Activated naive CD8-positive, alpha-beta T cell treated with anti-CD3 and anti-CD28 coated beads for 36 hours (primary cell): ENCODE measurements at places on chromosomes 11 and 22.

- H3K27ac ChIP-seq, result no peak overlapping the region
- no peak for DNase-seq
- no peak overlapping the region for H3K4me3 ChIP-seq
- peaks cover 7% of the 10 kb centered on the region for H3K36me3 ChIP-seq
Measured at GRCh38 chr11:66226101-66226500, 42.3 kb upstream of the RAB1B start.

GRCh38 chr11:130806746-130807145 lies 109.5 kb downstream of the SNX19 start:
- H3K4me3 ChIP-seq, result no peak overlapping the region
- no peak overlapping the region for H3K27ac ChIP-seq
- no peak for DNase-seq

DNA sequence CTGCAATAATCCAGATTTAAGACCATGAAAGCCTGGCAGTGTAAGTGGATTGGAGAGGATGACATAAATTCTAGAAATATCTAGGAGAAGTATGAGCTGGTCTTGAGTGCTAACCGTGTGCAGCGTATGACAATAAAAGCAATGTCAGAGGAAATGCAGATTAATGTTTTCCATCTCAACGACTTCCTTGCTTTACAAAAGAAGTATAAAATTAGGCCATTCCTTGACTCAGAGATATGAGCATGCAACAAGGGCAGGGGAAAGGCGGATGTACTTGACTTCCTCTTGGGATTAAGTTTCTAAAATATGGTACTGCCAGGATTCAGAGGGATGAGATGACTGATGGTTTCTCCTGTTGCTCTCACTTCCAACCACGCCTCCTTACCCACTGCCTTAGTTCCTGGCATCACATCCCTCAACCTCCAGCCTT lies 32.3 kb downstream of the ADAMTS15 start:
- H3K27ac ChIP-seq, result no peak overlapping the region
- no peaks in the 10 kb centered on the region for H3K36me3 ChIP-seq
- no peak for DNase-seq
- H3K27me3 ChIP-seq, result no peaks in the 10 kb centered on the region
- H3K4me1 ChIP-seq, result no peaks in the 10 kb centered on the region

DNA sequence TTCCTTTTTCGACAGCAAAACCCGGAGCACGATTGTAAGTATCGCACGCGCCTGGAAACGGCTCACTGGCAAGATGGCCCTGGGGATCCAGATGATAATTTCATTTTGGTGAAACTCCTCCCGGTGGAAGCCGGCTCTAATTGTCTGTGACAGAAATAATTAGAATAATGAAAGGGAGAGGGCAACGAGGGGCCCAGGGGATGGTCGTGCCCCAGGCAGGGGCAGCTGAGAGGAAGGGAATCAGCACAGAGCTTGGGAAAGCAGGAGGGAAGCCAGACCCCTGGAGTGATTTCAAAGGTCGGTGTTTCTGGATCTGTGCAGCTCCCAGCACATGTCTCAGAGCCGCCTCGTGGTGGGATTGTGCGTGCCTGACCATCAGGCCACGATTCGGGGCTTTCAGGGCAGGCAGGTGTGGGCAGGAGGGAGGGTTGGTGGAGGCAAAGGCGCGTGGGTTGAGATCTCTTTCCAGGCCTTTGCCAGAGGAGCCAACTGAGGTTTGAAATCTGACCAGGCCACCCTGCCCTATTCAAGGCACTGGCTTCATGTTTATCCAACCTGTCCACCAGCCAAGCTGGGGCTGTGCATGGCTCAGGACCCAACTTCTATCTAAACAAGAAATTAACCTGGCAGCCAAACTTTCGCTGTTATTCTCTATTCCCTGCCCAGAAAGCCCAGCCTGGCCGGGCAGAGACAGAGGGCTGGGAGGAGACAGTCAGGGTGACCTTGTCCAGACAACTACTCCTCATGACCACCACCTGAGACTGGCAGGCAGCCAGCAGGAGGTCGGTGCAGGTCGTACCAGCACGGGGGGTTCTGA lies 27.8 kb downstream of the ANO1 start:
- no peak for DNase-seq
- H3K4me1 ChIP-seq, result no peaks in the 10 kb centered on the region
- H3K36me3 ChIP-seq, result no peaks in the 10 kb centered on the region

- DNase-seq, result no peak
- peaks cover 3% of the 10 kb centered on the region for H3K36me3 ChIP-seq
- peaks cover 52% of the 10 kb centered on the region for H3K4me1 ChIP-seq
- no peaks in the 10 kb centered on the region for H3K27me3 ChIP-seq
- no peak overlapping the region for H3K4me3 ChIP-seq
Measured at GRCh38 chr22:17769013-17769715, 5.1 kb downstream of the BID start.

DNA sequence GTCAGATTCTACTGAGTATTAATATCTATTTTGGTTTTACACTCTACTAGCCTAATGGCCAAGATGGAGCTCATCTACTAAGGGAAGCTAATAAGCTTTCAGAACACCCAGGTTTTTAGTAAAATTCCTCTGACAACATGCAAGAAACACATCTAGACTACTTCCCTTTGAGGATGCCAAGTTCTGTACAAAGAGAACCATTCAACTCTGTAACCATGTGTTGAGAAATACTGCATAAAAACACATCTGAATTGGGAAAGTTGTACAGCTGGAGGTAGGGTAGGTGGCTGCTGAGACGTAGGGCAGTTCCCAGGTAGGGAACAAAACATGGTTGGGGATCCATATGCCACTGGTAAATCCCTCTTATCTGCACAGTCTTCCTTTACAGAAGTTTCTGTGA lies 66.2 kb downstream of the SC5D start:
- H3K4me1 ChIP-seq, result peaks cover 1% of the 10 kb centered on the region
- DNase-seq, result no peak
- H3K36me3 ChIP-seq, result peaks cover 3% of the 10 kb centered on the region
- H3K27me3 ChIP-seq, result peaks cover 3% of the 10 kb centered on the region
- H3K4me3 ChIP-seq, result no peak overlapping the region
- no peak overlapping the region for H3K27ac ChIP-seq

GRCh38 chr11:114609429-114609828 lies 13.8 kb upstream of the NXPE4 start:
- no peak overlapping the region for H3K27ac ChIP-seq
- H3K4me1 ChIP-seq, result no peaks in the 10 kb centered on the region
- no peak for DNase-seq
- no peak overlapping the region for H3K4me3 ChIP-seq
- H3K36me3 ChIP-seq, result no peaks in the 10 kb centered on the region

- no peak overlapping the region for H3K4me3 ChIP-seq
- DNase-seq, result no peak
- H3K36me3 ChIP-seq, result no peaks in the 10 kb centered on the region
- no peaks in the 10 kb centered on the region for H3K4me1 ChIP-seq
Measured at GRCh38 chr11:98423933-98424332, 596.8 kb upstream of the CNTN5 start.

DNA sequence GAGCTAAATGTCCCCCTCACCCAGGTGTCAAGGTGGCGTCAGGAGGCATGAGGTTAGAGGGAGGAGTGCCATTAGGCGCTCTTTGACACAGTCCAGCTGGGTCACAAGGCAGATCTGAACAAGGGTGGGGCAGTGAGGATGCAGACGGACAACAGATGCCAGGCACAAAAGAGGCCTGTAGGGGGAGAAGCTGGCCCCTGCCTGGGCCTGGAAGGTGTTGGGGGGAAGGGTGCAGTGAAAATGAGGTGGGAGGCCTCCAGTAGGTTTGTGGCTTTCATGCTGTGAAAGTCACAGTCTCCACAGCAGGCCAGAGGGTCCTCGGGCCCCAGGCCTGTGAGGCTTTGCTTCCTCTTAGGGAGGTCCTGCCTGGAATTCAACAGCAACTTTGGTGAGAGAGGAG lies 85.0 kb upstream of the PLET1 start:
- no peaks in the 10 kb centered on the region for H3K4me1 ChIP-seq
- no peak overlapping the region for H3K27ac ChIP-seq
- no peaks in the 10 kb centered on the region for H3K36me3 ChIP-seq

GRCh38 chr22:30596199-30596598 lies 4.5 kb upstream of the PES1 start:
- no peak for DNase-seq
- no peaks in the 10 kb centered on the region for H3K36me3 ChIP-seq
- H3K27ac ChIP-seq, result no peak overlapping the region
- no peaks in the 10 kb centered on the region for H3K4me1 ChIP-seq

- no peak overlapping the region for H3K4me3 ChIP-seq
- H3K27ac ChIP-seq, result no peak overlapping the region
- DNase-seq, result no peak
- H3K27me3 ChIP-seq, result no peaks in the 10 kb centered on the region
- H3K36me3 ChIP-seq, result peaks cover 16% of the 10 kb centered on the region
- peaks cover 7% of the 10 kb centered on the region for H3K4me1 ChIP-seq
Measured at GRCh38 chr11:119044708-119045107, 12.3 kb downstream of the HYOU1 start.

DNA sequence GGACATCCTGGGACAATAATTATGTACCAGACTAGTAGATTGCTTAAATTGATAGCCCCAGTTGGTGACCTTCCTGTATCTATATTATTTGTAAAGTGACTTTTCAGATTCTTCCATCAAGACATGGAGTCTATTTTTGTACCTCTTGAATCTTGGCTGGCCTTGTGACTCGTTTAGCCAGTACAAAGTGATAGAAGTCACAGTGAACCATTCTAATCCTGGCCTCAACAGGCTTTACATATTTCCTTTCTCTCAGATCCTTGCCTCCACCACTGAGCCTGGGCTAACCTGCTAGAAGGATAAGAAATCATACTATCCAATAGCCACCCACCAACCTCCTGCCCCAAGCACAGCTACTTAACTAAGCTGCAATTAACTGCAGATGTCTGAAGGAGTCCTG lies 37.5 kb upstream of the SLC6A5 start:
- no peak overlapping the region for H3K27ac ChIP-seq
- DNase-seq, result no peak
- peaks cover 6% of the 10 kb centered on the region for H3K27me3 ChIP-seq
- no peaks in the 10 kb centered on the region for H3K4me1 ChIP-seq

GRCh38 chr22:38110008-38110862 lies at the start of gene BAIAP2L2:
Gene BAIAP2L2, minus strand, starts transcription at chr22:38110684. Its CDS starts 159 bp downstream, at chr22:38110525.
- peaks cover 2% of the 10 kb centered on the region for H3K36me3 ChIP-seq
- H3K4me1 ChIP-seq, result no peaks in the 10 kb centered on the region
- DNase-seq, result no peak

DNA sequence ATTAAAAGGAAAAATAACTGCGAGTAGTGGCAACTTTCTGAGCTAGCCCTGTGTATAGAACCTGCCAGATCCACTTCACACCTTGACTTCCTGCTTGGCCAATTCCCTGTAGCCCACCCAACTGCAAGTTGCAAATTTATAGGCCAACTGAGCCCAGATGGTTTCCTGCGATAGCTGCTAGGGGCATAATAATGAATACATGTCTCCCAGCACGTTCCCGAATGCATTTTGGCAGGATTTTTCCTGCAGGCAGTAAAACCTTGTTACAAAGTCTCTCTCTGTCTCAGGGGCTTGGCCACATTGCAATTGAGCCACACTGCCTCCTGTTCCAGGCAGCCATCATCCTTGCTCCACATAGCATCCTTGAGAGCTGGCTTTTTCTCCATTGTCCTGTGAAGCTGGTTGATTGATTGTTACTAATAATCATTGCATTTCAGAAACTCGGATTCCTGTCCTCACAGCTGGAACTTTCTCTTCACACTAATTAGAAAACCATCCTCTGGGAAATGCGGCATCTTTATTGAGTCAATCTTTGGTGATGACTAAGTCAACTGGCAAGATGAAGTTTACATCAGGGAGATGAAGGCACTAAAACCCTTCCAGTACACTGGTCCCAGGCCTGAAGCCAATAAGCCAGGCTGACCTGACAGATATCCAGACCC lies 18.6 kb upstream of the LMO2 start:
- H3K36me3 ChIP-seq, result peaks cover 2% of the 10 kb centered on the region
- H3K4me1 ChIP-seq, result peaks cover 10% of the 10 kb centered on the region
- DNase-seq, result no peak
- no peak overlapping the region for H3K4me3 ChIP-seq

GRCh38 chr22:22951035-22951434 lies 63.4 kb downstream of the IGLL5 start:
- peaks cover 55% of the 10 kb centered on the region for H3K27me3 ChIP-seq
- H3K36me3 ChIP-seq, result no peaks in the 10 kb centered on the region
- no peak overlapping the region for H3K4me3 ChIP-seq
- no peak overlapping the region for H3K27ac ChIP-seq

DNA sequence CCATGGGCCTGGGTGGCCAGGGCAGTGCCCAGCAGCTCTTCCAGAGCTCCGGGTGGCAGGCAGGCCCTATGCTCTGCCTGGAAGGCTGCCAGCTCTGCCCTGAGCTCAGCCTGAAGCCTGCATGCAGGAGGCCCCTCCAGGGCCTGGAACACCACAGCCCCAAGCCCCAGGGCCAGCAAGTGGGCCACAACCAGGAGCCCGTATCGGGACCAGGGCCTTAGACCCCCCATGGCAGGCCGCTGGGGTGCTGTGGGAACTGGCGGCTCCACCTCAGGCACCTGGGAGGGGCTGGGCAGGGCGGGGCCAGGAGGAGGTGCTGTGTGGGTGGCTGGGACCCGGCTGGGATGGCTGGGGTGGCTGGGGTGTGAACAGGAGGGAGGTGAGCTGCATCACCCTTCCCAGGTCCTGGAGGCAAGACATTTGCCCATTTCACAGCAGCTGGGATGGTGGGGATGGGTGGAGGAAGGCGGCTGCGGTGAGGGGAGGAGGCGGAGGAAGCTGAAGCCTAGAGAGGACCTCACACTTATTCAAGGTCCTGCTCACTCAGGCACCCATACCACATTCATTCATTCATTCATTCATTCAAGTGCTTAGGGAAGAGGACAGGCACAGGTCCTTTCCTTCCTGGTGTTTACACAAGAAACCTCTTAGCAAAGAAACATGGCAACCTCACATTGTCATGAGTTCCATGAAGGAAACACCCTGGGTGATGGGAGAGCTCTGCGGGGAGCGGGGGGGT lies at the start of gene KCNK7:
TSS of gene KCNK7 (minus strand) at position 258 of the 739 bp plus-strand sequence. CDS start at position 230, 28 bp downstream.
- H3K27me3 ChIP-seq, result no peaks in the 10 kb centered on the region
- no peak within 1 kb of the TSS for H3K27ac ChIP-seq
- no peak for DNase-seq
- H3K36me3 ChIP-seq, result peaks cover under 1% of the 10 kb centered on the region

GRCh38 chr11:126655807-126656128 lies 300.3 kb downstream of the ST3GAL4 start:
- H3K4me3 ChIP-seq, result no peak overlapping the region
- peaks cover 4% of the 10 kb centered on the region for H3K27me3 ChIP-seq
- no peak for DNase-seq
- H3K27ac ChIP-seq, result no peak overlapping the region

DNA sequence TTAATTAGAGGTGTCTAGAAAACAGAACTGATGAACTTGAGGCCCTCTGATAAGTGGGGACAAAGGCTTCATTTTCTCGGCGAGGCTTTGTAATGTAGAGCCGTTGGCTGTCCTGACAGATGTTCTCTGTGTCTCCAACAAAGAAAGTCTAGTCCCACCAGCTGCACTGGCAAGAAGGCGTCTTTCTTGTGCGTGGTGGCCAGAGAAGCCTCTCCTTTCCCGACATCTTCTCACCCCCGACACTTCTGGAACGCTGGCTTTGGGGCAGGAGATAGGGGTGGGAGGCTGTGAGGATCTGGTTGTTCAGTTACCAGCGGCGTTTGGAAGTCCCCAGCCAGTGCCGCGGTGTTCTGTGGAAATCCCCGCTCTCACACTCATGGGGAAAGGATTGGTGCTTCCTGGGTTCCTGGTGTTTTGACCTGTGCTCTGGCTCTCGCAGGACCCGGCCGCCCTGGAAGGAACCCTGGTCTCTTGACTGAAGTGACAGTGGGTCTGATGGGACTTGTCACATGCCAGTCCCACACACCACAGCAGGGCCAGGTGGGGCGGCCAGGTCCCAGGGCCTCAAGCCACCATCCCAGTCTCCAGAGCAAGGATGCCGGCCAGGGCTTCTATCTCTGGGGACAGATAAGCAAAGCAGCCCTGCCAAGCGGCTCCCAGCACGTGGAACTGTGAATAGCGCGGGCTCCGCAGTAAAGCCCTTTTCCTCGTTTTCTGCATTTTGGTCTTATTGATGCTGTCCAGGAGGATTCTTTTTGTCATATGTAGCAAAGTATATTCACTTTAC lies 23.2 kb downstream of the FADS2 start:
- no peak for DNase-seq
- peaks cover 18% of the 10 kb centered on the region for H3K36me3 ChIP-seq
- no peaks in the 10 kb centered on the region for H3K27me3 ChIP-seq
- H3K27ac ChIP-seq, result no peak overlapping the region
- H3K4me3 ChIP-seq, result no peak overlapping the region
